Activated CD8-positive, alpha-beta T cell treated with anti-CD3 and anti-CD28 coated beads for 36 hours (primary cell): ENCODE measurements at places on chromosomes 7 and 10.

DNA sequence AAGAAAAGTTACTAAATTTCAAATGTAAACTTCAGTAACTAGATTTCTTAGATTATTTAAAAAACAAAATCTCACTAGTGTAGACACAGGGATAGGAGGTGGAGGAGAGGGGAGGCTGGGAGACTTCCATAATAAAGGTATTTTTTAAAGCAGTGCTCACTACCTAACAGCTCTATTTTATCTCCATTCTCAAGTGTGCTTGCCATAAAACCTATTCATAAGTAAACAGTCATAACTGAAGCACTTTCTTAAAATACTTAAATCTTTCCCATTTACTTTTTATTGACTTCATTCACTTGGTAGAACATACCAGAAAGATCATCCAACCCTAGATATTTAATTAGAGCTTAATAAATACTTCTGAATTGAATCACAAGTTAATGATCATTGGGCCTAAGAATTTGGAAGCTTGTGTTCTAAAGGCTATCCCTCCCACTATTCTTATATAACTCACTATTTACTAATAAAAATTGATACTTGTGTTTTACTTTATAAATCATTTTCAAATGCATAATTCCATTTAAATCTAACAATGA lies 107.4 kb downstream of the SNX13 start:
- no peak for DNase-seq

DNA sequence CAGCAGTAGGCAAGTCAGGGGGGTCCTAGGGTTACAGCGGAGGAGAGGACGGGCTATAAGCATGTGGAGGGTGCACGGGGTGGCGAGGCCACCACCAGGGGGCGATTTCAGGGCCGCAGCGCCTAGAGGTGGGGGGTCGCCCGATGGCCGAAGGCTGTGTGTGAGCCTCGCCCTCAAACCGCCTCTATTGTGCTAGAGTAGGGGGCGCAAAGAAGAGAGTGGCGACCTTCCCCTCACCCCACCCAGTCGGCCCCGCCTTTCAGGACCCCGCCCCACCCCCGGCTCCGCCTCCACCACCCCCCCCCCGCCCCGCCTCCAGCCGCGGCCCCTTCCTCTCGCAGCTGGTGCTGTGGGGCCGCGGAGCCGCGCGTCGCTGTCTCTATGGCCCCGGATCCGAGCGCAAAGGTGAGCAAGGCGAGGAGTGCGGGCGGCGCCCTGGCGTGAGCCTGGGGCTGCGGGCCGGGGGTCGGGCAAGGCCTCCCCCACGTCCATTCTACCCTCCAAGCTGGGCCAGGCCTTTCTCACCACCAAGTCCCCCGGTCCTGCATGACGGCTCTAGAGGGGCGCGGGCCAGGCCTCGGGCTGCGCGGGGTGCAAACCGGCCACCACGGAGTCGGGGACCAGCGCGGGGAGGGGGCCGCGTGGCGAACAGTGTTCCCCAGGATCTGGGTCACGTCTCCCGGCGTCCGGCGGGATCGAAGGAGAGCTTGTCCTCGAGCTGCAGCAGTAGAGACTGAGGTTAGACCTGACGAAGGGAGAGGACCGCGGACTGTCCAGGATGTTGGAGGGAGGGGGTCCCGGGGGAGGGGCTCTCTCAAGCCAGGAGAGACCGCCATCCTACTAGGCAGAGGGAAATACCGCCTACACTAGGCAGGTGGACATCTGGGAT lies at the start of gene SEMA4G:
SEMA4G (plus strand) TSS at position 318 of the 889 bp plus-strand sequence. CDS start 3,409 bp downstream, outside the sequence.
- peak; percentile 64 for DNase-seq

DNA sequence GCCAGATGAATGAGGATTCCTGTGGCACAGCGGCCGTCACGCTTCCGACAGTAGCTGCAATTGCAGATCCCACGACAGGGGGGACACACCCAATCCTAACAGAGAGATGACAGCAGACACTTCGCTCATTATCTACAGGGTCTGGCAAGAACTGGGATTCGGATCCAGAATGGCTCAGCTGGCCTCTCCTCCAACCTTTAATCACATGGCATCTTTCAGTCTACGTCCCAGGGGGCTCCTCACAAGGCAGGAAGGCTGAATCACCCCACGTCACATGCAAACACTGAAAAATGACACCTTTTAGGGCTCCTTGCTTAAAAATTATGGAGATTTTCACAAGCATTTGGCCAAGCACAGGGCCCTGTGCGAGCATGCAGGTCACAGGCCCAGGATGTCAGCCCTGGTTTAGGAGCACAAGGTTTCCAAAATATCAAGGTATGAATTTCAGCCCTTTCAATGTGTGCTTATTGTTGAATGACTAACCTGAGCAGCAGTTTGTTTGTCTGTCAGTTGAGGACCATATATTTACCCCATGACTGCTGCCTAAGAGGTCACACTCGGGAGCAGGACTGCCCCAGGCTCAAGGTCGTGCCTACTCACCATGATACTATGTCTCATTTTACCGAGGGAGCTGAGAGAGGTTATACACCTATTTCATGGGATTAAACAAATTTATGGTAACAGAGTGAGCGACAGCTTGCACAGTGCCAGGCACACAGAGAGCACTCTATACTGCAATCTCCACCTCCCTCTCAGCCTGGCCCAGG lies 42.5 kb downstream of the CDCA7L start:
- no peak for DNase-seq

GRCh38 chr10:120527691-120528090 lies 70.7 kb downstream of the PLPP4 start:
- DNase-seq = no peak

DNA sequence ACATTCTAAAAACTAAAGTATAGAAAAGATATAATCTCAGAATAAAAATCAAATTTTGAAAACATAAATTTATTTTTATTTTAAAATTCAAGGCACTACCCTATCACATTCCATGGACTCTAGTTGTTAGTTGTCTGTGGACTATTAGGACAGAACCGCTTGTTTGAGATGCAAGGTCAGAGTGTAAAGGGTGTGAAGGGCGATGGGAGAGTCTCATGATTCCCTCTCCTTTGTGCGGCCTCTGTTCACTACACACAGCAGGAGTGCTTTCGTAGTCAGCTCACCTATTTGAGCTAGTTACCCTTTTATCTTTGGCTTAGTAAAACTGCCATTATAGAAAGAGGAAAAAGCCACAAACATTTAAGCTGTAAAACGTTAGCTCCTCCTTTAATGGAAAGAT lies 189.8 kb upstream of the TEX47 start:
- DNase-seq = no peak

DNA sequence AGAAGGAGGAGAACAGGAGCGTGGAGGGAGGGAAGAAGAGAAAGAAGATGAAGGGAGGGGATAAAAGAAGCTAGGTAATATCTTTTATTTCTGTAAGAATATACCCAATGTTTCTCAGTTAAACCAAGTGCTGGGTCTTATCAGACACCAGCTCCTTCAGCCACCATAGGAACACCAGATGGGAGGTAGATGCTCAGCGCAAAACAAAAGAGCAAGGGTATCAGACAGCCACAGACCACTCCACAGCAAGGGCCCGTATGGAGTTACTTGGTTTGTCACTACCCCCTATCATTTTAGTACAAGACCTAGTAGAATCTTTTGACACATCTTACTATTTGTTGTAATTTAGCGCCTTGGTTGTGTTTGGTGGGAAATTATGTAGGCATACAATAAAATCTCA lies 65.9 kb upstream of the FAM133B start:
- no peak for DNase-seq

- no peak for DNase-seq
Observed at GRCh38 chr10:81013771-81014170, 476.1 kb downstream of the SH2D4B start.

GRCh38 chr10:131083915-131084790 lies 227.4 kb downstream of the TCERG1L start:
- peak; percentile 11 for DNase-seq

GRCh38 chr7:142894985-142895593 lies 9.5 kb upstream of the TRPV6 start:
- DNase-seq = no peak

GRCh38 chr10:126118476-126118875 lies 222.1 kb downstream of the FANK1 start:
- no peak for DNase-seq

DNA sequence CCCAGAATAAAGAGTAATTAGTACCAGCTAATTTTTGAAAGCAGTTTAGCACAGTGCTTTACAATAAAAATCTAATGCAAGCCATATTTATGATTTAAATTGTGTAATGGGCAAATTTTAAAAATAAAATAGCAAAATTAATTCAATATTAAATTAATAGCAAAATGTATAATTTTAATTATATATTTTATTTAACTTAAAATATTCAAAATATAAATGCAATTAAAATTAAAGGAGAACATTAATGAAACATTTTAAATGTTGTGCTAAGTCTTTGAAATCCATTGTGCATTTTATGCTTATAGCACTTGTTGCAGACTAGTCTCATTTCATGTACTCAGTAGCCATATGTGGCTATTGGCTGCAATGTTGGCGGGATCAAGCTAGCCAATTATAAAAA lies 367.6 kb downstream of the SUGCT start:
- DNase-seq = no peak
